ENCODE measurements at places on chromosomes 1 and 21.
A peak's percentile ranks its signal among the peaks of the same experiment; 100 is the strongest.

DNA sequence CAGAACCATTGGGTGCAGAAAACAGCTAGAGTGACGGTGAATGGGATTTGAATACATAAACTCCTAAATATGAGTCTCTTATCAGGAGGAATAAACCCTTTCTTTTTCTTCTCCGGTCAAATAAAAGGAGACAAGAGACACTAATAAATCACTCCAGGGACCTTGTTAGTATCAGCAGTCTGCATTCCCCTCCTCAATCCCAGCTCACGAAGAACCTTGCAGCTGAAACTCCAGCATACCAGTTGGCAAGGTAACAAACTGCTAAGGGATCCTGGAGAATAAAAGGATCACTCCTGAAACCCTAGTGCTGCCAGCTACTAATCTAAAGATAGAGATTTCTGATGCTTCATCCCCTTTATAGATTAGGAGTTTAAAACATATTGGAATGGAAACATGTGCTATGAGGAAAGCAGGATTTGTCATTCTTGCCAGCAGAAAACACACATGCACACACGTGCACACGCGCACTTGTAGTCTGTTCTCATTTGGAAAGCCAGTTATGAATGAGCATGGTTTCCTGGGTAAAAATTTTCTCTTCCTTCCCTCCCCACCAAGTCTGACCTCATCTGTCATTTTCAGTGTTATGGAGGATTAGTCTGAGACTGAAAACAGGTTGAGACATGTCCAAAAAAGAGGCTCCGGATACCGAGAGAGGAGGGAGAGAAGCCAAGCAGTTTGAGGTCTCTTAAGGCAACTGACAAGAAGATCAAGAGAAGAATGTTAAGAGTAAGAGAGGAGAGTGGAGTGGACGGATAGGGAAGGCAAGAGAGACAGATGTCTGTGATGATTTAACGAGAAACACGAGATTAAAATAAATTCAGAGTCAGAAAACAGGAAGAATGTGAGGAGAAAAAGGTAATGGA lies 10.9 kb downstream of the IER5 start:
- DNase-seq = no peak

- DNase-seq = peak; percentile 76
These were observed at the start of gene GBP3 for GRCh38 chr1:89022167-89022959. GBP3 (minus strand) TSS chr1:89022866; CDS start chr1:89020721, 2,145 bp downstream.

DNA sequence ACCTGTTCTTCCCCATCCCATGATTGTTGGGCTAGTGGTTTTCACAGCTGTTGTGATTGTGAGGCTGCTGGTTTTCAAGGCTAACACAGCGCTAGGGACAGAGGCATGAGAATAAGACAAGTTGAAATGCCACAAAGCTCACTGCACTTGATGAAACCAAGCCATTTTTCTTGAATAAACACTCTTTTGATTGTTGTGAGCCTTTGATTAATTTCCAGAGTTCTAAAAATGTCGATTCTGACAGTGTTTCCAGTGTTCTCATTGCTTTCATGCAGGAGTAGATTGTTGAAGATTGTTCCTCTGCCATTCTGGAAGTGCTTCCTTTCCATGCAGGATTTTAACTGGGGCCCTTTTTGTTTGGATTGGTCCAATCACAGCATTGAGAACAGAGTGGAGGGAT lies 134.9 kb upstream of the GRIK3 start:
- no peak for DNase-seq

- no peak for DNase-seq
These were observed 220.1 kb upstream of the SAMSN1 start for GRCh38 chr21:14766241-14766640.

- peak; percentile 15 for DNase-seq
These were observed 23.9 kb upstream of the KCTD3 start for GRCh38 chr1:215543191-215543606.

- DNase-seq = peak; percentile 2
These were observed 37.3 kb downstream of the COL24A1 start for GRCh38 chr1:86119214-86119764.

DNA sequence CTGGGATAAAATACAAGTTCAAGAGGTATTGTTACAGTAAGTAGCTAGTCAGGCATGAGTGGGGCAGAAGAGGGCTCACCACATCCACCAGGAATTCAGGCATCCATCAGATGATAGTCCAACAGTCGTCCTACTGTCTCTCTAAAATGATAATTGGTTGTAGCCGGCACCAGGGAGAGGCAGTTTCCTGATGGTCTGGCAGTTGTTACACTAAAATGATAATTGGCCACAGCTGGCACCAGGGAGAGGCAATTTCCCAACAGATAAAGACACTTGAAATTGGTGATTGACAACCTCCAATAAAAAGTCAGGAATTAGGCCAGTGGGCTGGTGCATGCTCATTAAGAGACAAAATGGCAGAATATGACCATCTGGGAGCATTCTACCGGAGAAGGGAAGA lies 545.8 kb downstream of the AMY1C start:
- DNase-seq = no peak

DNA sequence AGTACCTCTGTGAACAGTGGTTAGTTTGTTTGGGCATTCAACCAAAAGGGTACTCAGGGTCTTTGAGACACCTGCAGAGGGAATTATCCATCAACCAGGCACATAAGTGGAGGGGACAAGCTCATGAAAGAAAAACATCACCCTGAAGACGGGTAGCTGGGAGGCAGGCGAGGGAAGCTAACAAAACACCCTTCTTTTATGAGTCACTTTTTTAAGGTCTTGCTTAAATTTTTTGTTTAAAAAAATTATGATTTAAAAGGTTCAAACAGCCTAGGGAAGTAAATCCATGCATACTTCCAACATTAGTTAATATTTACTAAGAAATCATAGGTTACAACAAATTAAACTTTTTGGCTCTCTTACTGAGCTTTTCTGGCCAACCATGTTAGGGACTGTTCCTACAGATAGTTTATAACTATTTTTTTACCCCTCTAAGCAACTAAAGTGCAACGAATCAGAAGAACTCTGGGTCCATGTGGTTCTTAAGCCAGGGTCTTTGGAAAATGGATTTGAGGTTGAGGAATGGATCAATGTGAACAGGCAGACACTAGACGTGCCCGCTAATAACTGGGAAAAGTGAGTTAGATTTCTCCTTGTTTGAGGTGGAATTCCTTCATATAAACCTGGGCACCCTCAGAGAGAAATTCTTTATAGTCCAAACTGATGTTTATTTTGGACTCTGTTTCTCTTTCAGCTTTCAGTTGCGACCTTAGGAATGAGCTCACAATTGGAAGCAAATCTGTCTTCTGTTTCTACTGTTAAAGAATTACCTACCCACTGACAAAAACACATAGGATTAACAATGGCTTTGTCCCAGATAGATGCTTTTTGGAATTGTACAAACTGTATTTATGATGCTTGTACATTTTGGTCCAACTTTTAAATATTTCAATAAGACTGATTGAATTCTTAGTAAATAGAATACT lies 123.0 kb downstream of the LYPLAL1 start:
- no peak for DNase-seq

DNA sequence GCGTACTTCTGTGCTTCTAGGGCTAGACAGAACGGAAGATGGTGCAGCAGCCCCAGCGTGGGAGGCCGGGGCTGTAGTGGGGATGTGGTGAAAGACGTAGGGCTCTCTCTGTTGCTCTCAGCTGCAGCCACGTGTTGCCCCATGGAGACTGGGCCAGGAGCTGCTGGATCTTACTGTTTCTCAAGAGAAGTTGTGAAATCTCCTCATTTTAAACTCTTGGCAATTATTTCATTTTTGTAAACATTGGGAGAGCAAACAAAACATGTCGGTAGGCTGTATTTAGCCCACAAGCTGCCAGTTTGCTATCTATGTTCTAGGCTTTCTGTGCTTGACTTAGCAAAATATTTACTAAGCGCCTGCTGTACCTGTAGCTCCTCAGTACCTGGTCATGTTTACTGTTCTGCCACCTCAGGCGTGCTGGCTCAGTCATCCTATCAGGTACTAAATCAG lies 15.9 kb upstream of the ELOA start:
- DNase-seq = peak; percentile 63

- peak; percentile 78 for DNase-seq
These were observed 15.6 kb downstream of the TPM3 start for GRCh38 chr1:154176337-154176736.

DNA sequence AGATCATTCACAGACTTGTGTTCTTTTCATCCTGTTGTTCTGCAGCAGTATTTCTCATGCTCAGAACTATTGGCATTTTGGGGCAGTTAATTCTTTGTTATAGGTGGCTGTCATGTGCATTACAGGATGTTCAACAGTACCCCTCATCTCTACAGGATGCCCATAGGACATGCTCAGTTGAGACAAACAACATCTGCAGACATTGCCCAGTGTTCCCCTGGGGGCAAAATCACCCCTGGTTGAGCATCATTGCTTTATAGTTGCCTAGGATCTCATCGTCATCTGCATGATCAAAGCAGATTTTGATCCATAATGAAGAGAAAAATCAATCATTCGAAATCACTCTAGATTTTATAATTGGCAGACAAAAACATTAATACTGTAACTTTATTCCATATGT lies 222.5 kb upstream of the CACYBP start:
- no peak for DNase-seq

- peak; percentile 82 for DNase-seq
These were observed 203.0 kb downstream of the PLPP3 start for GRCh38 chr1:56376188-56376984.

DNA sequence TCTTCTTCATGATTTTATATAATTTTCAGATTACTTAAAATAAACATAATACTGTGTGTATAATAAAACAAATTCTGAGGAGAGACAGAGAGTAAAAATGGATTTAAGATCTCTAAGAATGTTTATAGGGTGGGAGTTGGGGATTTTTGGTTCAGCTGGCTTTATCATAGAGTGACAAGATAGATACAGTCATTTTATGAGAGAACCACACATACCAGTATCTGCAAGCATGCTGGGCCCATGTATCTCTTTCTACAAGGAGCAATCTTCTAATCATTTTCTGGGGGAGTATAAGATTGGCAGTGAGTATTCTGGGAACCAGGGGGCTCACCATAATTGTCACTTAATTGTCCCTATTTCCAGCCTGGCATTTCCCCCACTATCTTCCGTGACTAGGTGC lies 64.3 kb upstream of the DUSP10 start:
- DNase-seq = no peak

GRCh38 chr1:41101950-41102607 lies 80.6 kb upstream of the SLFNL1 start:
- DNase-seq = peak; percentile 90

DNA sequence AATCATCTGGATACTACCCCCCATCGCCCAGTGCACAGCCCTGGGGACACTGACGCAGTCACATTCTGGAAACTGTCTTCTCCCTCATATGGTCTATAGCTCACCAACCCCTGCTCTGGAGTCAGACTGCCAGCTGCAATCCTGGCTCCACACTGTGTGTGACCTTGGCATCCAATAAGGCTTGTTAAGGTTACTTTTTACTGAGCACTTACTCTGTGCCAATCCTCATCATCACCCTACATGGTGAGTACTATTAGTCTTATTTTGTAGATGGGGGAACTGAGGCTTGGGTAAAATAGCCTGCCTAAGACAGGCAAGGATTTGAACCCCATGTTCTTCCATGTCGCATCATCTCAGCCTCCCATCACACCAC lies 34.9 kb downstream of the AHDC1 start:
- no peak for DNase-seq

DNA sequence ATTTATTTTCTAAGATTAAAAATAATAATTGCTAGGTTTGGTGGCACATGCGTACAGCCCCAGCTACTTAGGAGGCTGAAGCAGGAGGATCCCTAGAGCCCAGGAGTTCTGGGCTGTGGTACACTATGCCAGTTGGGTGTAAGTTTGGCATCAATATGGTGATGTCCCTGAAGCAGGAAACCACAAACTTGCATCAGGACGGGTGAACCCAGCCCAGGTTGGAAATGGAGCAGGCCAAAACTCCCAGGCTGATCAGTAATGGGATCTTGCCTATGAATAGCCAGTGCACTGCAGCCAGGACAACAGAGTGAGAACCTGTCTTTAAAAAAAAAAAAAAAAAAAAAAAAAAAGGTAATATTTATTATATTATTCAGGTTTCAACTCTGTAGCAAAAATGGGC lies 92.4 kb upstream of the PGD start:
- no peak for DNase-seq

- DNase-seq = no peak
These were observed 42.8 kb upstream of the PADI1 start for GRCh38 chr1:17161926-17162800.

DNA sequence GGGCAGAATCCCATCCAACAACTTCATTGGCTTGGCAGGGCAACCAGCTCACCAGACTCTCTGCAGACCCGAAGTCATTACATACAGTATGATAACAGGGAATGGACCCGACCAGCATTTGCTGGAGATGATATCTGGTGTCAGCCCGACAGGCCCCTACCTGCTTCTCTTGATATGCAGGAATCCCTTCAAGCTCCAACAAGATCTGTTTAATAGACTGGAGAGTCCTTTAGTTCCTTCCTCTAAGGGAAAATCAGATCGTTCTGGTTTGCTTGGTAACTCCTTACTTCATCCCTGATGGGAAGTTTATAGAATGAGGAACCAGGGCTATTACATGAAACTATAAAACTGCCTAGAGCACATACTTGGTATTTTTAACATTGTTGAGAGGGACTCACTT lies 61.2 kb downstream of the EDARADD start:
- DNase-seq = no peak
